Neural crest cell (in vitro differentiated cells): ENCODE measurements at places on chromosomes 6 and 20.

DNA sequence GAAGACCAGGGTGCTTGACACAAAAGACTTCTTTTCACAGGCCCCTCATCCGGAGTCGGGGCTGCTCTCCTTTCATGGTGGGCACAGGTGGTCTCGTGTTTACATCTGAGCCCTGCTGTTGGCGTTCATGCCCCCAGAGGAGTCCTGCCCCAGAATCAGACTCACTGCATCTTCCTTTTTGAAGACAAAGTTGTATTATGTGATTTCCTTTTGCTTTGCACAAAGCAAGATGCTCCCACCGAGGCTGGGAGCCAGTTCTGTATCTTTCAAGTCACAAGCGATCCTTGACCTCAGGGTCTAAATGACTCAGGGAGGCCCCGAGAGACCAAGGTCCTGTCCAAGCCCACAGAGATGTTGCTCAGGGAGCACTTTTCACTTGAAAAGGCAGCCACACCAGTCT is 330.5 kb downstream of the THBS2 start:
- no peak for DNase-seq

DNA sequence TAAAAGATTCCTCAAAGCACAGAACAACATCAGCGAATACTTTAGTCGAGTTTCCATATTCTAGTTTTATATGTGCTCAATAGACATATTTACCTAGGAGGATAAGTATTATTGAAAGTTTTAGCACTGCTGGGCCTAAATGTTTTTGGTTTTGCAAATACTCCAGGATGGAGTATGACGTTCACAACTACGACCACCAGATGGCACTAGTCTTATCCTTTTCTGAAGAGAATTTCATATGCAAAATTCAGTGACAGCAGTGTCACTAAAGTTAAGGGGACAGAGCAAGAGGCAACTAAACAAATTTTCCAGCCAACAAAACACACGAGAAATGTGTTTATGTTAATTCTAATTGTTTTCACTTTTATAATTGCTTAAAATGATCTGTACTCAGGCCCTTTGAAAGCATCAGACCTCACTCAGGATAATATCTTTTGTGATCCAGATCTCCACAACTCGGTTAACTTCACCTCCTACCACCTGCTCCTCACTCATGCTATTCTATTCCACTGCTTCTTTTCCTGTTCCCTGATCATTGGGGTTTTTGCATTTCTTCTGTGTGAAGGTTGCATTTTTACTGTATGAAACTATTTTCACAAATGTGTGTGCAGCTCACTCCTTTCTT is 220.8 kb downstream of the TRDN start:
- DNase-seq = peak; percentile 61

DNA sequence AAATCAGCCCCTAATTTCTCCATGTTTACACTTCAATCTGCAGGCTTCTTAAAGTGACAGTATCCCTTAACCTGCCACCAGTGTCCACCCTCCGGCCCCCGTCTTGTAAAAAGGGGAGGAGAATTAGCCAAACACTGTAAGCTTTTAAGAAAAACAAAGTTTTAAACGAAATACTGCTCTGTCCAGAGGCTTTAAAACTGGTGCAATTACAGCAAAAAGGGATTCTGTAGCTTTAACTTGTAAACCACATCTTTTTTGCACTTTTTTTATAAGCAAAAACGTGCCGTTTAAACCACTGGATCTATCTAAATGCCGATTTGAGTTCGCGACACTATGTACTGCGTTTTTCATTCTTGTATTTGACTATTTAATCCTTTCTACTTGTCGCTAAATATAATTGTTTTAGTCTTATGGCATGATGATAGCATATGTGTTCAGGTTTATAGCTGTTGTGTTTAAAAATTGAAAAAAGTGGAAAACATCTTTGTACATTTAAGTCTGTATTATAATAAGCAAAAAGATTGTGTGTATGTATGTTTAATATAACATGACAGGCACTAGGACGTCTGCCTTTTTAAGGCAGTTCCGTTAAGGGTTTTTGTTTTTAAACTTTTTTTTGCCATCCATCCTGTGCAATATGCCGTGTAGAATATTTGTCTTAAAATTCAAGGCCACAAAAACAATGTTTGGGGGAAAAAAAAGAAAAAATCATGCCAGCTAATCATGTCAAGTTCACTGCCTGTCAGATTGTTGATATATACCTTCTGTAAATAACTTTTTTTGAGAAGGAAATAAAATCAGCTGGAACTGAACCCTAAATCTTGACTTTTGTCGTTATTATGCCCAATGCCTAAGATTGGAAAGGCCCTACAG is 4.5 kb downstream of the SOX4 start:
- DNase-seq = no peak

GRCh38 chr6:159979136-159979874 is 10.4 kb downstream of the IGF2R start:
- no peak for DNase-seq
